ENCODE measurements at places on chromosomes 2 and 18. TPM values are rescaled to one million over a fixed set of nuclear protein-coding genes. Genes with fewer than 3 reads are reported as not detected.

The AQP4 gene
- 9.3 TPM for total RNA-seq

GRCh38 chr2:214107726-214108125 lies 303.1 kb upstream of the VWC2L start:
- no peak for DNase-seq

GRCh38 chr18:50358844-50359243 lies 16.0 kb upstream of the SKA1 start:
- no peak for DNase-seq

DNA sequence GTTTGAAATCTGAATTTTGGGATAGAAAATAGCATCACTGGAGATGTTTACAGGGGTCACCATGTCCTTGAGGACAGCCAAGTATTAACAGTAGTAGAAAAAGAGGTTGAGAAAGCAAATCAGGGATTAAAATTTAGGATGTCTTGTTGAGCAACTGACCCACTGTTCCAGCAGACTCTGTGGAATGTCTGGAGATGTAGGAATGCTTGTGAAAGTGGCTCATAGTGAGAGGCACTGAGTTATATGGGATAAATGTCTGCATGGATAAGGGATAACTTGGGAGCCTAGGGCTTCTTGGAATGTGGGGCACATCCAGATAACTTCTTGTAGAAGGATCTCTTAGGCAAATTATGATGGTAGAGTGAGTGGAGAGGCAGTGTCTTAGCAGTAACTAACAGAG lies 495.0 kb downstream of the TMX3 start:
- no peak for DNase-seq

GRCh38 chr18:56851774-56852173 lies 200.6 kb downstream of the WDR7 start:
- DNase-seq = no peak

DNA sequence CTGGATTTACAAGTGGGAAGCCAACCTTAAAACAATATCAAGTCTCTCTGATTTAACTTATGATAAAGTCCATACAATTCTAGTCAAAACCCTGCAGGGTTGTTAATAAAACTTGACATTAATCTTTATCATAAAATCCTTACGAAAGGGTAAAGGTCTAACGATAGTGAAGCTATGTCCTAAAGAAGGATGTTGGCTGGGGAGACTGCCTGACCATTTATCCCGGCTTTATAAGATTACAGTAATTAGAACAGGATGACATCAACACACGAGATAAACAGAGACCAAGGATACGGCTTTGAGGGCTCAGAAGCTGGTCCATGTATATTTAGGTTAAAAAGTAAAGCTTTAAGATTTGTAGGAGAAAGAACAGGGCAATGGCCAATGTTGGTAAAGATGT lies 189.0 kb upstream of the COPS8 start:
- DNase-seq = no peak

DNA sequence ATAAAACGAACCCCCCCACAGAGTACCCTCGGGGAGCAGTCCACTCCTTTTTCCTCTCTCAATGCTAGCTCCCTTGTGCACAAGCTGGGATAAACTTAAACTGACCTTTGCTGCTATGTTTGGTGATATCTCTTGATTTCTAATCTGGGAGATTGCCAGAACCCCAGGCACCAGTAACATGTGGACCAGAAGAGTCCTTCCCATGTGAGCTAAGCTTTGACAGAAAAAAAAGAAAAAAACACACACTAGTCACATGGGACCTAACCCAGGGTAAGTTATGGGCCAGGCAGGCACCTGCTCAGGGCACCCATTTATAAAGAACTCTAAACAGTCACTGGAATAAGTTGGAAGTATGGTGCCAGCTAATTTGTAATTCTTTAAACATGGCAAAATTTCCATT lies 242.6 kb downstream of the EN1 start:
- no peak for DNase-seq

DNA sequence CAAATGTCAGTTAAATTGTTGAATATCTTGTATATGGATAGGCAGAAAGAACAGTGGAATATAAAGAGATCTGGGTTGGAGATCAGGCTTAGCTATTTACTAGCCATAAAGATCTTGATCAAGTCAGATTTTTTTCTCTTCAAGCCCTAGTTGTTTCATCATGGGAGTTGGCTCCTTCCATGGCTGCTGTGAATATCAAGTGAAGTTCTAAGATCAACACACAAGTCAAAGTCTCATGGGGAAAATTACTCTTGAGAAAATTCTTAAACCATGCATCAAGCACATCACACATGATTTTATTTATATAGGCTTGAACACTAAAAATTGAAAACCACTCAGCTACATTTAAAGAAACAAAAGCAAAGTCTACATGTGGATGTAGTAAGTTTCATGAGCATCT lies 79.8 kb downstream of the C1D start:
- no peak for DNase-seq
